Amniotic epithelial cell (primary cell): ENCODE measurements at places on chromosomes 3 and 15.
A peak's percentile ranks its signal among the peaks of the same experiment; 100 is the strongest.

DNA sequence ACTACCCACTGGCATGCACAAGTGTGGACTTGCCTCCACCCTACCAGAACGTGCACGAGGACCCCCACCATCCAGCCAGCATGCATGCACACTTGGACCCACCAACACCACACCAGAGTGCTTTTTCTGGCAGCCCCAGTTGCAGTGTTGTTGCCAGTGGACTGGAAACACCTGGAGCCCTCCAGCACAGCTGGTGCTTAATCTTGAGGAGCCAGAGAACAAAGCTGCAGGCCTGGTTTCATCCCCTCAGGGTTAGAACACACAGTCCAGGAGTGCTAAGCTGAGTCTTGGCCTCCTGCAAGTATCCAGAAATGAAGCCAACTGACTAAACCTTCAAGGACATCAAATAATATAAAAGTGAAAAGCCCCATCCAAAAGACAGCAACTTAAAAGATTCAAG lies 888.0 kb downstream of the NTRK3 start:
- no peak for DNase-seq

DNA sequence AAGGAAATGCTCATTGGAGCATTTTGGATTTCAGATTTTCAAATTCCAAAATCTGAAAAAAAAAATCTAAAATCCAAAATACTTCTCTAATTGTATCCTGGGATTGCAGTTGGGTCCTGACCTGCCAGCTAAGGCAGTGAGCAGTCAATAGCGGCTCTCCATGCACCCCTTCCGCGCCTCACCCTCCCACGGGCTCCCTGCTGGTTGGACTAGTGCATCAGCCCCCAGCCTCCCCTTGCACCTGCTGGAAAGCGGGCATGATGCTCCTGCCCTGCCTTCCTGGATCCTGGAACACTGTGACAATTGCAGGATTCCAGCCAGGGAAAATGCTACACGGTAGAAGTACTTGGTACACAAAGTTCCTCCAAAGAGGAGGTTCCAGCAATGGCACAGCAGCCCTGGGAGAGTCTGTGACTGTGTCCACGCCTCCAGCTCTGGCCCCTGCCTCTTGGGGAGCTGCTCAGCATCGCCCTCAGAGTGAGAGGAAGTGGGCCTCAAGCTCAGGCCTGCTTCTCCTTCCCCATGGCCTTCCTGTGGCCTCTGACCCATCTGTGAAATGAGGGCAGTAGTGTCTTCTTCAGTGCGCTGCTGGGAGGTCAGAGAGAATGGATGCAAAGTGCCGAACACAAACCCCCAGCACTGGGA lies 39.5 kb upstream of the CHRNB4 start:
- DNase-seq, result no peak

- no peak for DNase-seq
Measured at GRCh38 chr15:97783240-97783639, 177.3 kb upstream of the ARRDC4 start.

- DNase-seq, result no peak
Measured at GRCh38 chr15:51307811-51308210, 30.6 kb downstream of the CYP19A1 start.

DNA sequence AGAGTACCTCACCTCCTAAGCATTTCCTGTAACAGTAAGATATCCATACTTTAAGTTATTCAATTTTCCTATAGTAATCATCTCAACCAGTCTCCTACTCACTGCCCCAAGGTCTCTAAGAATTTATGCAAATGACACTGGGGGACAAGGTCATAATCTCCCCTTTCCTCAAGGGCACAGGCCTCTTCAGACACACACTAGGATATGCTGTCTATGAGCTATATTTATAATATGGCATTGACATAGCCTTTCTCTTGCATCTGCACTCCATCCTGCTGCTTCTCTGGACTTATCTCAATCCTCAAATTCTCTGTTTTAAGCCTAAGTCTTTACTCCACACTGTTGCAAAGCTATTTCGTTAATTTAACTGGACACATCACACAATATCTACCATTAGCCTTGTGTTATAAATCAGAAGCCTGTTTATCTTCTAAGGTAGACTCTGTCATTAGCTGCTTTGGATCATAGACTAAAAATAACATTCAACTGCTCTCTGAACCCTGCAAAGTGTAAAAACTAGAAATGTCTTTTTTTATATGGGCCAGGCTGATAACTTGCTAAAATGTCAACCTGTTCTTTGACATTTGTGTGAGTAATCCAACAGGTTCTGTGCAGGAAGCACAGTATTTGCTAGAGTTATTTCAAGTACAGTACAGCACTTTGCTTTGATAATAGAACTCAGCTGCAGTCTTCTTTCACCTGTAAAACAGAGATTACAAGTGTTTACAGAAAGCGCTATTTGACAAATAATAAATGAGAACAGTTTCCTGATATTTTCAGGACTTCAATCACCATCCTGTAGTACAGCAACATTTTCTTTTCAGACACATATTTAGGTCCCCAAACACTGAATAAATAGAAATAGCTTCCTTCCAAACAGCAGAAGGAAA lies 17.8 kb upstream of the SEC62 start:
- DNase-seq, result no peak

GRCh38 chr15:74245342-74245931 lies 9.3 kb downstream of the CCDC33 start:
- no peak for DNase-seq

DNA sequence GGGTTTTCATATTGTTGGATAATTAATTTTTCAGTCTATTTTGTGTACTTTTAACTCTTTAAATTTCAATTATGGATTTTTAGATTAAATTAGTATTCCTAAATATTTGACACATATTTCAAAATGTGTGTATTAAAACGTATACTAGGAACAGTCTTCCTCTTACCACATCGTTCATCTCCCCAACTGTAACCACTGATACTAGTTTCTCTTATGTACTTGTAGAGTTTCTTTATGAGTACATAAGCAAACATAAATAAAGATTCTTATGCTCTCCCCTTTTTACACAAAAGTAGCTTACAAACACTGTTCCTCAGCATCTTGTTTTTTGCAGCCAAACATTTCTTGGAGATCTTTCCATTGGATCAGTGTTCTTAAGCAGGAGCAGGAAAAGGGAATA lies 45.9 kb downstream of the CMSS1 start:
- DNase-seq, result no peak

DNA sequence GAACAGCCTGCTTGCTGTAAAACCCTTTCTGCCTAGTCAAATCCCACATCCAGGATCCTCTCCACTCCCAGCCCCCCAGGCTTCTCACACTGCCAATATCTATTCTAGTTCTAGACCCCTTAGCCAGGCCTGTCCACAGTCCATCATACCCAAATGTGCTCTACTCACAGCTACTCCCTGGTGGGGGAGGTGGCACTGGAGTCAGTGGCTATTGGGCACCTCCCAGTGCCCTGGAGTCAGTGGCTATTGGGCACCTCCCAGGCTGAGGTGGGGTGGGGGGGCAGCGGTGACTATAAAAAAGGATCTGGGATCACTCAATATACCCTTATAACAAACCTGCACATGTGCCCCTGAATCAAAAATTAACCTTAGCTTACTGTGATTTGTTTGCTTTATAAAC lies 773 bp upstream of the DISP2 start:
- no peak for DNase-seq

GRCh38 chr3:31573036-31573779 lies 40.5 kb downstream of the STT3B start:
- no peak for DNase-seq

GRCh38 chr3:25789209-25789595 lies 688 bp upstream of the OXSM start:
- DNase-seq, result no peak

DNA sequence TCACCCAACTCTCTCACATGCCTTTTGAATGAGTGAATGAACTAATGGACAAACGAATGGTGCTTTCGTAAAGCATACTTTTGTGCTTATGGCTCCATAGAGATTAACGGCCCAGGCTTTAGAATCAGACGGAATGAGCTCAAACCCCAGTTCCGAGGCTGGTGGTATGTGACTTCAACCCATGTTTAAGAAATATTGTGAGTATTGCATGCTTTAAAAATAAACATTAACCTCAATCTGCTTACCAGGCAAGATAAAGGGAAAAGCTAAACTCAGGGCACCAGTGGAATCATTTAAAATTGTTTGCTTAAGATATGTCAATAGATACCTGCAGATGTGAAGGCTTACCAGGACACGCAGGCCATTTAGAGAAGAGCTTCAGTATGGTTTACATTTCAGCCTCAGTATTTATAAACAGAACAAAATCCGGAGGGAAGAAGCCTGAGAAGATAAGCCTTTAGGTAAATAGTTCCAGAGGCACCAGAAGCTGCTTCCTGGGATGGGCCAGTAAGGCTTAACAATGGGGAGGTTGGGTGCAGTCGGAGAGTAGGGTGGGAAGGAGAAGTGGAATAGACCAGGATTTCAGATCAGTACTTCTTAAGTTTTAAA lies 186.4 kb downstream of the ADAMTS9 start:
- DNase-seq, result peak; percentile 95

DNA sequence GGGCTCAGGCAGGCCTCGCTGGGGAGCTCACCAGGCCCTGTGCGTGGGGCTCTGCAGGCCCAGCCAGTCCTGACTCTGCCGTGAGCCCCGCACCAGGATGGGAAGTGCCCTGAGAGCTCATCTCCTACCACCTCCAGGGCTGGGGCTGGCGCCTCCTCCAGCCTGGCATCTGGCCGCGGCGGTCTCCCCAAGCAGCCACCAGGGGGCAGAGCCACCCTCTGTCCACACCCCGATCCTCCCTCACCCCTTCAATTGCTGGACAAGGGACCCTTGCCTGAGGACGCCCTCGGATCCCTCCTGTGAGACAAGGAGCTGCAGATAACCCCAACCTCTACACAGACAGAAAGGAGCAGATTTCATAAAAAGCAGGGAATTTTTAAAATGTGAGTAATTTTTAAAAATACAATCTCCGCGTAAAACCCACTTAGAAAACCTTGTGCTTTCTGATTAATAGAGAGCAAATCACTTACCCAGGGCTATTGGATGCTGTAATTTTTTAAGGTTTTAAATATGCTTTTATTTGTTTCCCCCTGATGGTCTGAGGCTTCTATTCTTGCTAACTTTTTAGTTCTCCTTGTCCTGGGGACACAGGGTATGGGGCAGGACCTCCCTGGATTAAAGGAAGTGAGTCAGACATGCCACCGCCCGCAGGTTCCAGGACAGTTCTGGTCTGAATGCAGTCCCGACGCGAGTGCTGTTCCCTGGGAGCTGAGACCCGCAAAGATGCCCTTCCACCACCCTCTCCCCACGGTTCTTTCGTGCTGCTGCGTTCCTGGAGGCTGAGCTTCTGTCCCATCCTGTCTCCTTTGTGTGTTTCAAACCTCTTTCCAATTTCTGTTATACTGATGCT lies 52.3 kb upstream of the CHRNA7 start:
- DNase-seq, result no peak

DNA sequence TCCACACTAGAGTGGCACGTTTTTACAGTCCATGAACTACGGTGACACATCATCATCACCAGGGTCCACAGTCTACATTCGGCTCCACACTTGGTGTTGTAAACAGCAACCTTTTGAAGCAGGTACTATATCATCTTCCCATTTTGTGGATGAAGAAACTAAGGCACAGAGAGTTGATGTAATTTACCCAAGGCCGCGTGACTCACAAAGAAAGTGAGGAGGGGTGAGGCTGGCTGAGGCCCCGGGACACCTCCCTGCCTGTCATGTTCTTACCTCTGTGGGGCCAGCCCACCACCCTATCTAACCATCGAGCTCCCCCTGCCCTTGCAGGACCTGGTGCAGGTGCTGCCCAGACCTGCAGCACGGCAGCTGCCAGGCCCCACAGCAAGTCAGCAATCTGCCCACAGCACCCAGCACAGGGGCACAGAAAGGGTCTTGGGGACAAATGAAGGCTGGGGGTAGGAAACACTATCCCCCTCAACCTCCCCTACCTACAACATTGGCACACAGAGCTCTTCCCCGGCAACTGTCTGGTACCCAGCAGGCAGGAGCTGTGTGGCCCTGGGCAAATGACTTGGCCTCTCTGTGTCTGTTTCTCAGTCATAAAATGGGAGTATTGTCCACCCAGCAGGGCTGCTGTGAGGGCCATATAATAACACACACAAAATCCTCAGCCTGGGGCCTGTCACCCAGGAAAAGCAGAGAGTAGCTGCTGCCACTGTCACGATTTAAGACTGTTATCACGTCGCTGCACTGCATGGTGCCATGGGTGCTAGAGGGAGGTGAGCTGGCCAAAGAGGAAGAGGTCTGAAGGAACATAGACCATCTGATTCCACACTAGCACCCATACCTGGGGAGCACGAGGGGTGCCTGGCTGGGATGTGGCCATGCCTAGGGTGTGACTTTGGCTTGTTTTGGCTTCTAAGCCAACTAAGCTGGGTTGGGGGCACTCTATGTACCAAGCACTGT lies 115.1 kb downstream of the IQSEC1 start:
- DNase-seq, result no peak

GRCh38 chr15:33656168-33656567 lies 312.1 kb upstream of the CHRM5 start:
- no peak for DNase-seq

DNA sequence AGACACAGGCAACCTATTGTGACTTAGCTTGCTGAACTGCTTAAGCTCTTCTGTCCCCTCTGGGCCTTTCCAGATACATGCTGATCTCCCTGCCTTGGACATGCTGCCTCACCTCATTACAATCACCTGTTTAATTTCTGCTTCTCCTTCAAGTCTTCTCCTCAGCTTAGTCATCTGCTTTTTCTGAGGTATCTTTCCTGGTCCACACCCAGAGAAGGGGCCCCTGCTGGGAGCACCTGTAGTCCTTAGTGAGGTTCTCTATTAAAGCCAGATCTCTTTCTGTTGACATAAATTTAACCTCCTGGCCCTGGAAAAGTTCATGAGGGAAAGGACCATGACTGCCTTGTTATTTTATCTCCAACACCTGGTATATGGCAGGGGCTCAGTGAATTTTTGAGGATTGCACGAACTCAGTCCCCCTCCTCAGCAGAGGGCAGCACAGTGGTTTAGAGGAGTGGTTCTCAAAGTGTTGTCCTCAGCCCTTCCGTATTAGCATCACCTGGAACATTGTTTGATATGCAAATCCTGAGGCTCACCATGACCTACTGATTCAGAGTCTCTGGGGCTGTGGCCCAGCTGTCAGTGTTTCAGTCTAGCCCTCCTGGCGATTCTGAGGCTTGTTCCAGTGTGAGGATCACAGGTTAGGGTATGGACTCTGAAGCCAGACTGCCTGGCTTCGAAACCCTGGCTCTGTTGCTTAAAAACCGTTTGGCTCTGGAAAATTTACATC lies 12.7 kb downstream of the COL6A6 start:
- DNase-seq, result no peak

DNA sequence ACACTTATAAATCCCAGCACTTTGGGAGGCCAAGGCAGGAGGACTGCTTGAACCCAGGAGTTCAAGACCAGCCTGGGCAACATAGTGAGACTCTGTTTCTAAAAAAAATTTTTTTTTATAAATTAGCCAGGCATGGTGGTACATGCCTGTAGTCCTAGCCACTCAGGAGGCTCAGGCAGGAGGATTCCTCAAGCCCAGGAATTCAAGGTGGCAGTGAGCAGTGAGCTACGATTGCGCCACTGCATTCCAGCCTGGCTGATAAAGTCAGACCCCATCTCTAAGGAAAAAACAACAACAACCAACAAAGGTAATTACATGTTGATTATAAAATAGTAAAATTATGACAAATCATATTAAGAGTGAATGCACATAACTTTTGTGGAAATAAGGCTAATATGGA lies 40.9 kb downstream of the MCCC1 start:
- no peak for DNase-seq

- peak; percentile 90 for DNase-seq
Measured at GRCh38 chr3:102354818-102355515, 79.8 kb upstream of the ZPLD1 start.

- DNase-seq, result no peak
Measured at GRCh38 chr3:45209526-45209925, 16.6 kb downstream of the TMEM158 start.
